ENCODE measurements at places on chromosomes 1 and 21.
A peak's percentile ranks its signal among the peaks of the same experiment; 100 is the strongest.

GRCh38 chr21:42626171-42626570, 27.2 kb upstream of the PDE9A start:
- DNase-seq = no peak

- no peak for DNase-seq
These were observed 528.5 kb downstream of the ADGRL2 start for GRCh38 chr1:82329226-82329625.

DNA sequence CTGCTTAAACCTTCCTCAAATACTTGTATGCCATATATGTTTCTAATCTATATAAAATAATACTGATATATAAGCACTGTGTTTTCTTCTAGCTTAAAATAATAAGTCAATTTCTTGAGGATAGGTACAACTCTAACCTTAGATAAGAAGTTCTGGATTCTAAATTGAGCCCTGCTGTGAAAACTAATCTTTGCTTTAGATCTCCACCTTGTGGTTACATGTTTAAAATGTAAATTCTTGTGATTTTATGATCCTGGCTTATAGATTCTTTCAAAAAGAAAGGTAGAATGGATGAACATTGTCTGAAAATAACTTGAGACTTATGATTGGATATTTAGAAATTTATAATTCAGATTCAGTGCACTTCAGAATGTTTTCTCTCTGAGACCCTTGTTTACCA, 38.9 kb upstream of the HMCN1 start:
- DNase-seq = peak; percentile 8

DNA sequence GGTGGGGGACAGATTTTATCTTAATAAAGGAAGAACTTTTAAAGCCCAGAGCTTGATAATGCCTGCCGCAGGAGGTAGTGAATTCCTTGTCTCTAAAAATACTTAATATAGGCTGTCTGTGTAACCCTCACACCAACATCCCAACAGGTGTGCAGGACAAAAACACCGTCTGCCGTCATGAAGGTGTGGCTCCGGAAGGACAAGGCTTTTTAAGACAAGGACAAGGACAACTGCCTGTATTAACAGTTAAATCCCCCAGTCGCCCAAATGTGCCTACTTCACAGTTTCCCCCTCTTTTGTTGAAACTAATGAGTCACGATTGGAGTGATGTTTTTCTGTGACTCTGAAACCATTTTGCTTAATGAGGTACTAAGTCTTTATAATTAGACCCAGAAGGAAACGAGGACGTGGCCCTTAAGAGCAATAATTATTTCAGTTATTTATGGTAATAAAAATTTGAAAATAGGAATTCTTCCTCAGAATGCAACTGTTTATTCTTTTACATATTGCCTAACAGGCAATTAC, 27.3 kb upstream of the SPATA6 start:
- DNase-seq = no peak

- no peak for DNase-seq
These were observed 5.6 kb downstream of the CFAP57 start for GRCh38 chr1:43177691-43178090.

DNA sequence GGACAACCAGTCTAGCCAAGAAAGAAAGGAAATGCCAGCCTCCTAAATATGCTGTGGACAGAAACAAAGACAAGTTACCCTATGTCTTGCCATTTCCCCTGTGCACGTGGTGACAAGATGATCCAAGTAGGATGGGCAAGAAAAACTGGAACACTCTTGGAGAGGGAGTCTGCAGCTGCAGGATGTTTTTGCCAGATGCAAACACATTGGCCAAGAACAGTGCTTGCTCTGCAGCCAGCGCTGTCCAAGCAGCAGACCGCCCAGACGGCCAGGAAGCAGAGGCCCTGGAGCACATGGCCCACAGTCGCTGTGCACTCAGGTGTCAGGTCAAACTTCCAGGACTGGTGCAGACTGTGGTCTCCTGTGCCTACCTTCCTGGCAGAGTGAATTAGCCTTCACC, 189.3 kb downstream of the SLC35F3 start:
- DNase-seq = no peak

GRCh38 chr1:66393586-66394287, 140.2 kb upstream of the SGIP1 start:
- no peak for DNase-seq

- DNase-seq = peak; percentile 84
These were observed 8.4 kb upstream of the KCNN3 start for GRCh38 chr1:154878371-154879037.

GRCh38 chr1:15046487-15047165, 106.9 kb upstream of the TMEM51 start:
- peak; percentile 85 for DNase-seq

DNA sequence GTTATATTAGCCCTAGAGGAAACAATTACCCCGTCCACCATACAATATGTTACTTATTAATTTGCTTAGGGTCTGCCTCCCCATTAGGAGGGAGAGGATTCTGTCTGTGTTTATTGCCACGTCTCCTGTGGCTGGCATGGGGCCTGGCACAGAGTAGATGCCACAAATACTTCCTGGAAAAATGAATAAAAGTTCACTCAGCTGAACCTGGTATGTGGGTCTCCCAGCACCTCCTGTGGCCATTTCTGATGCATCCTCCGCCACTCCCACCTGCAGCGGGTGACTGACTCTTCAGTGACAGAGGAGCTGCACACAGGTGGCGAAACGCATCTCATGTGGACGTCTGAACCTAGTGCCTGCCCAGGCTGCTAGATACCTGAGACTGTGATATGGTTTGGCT, 112.7 kb downstream of the CLIC6 start:
- DNase-seq = no peak

DNA sequence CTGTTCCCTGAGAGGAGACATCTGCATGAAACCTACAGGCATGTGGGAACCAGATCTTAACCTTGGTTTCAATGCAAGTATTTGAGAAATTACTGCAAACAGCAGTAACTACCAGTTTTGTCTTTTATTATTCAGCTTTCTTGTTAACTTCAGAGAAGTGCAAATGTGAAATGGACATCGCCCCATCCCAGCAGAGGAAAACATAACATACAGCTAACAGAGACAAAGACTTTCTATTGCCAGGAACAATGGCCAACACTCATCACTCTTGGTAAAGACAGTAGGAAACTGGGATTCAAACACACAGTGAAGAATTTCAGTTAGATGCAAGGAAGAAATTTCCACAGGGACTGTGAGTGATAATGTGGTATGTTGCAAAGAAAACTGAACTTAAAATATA, 115.1 kb downstream of the SLC30A10 start:
- no peak for DNase-seq

- peak; percentile 53 for DNase-seq
These were observed 18.0 kb downstream of the CSF1 start for GRCh38 chr1:109928591-109929111.

GRCh38 chr21:23083242-23083641, 2085.0 kb downstream of the NCAM2 start:
- no peak for DNase-seq

GRCh38 chr1:24969596-24970398, 39.7 kb upstream of the RUNX3 start:
- DNase-seq = no peak

DNA sequence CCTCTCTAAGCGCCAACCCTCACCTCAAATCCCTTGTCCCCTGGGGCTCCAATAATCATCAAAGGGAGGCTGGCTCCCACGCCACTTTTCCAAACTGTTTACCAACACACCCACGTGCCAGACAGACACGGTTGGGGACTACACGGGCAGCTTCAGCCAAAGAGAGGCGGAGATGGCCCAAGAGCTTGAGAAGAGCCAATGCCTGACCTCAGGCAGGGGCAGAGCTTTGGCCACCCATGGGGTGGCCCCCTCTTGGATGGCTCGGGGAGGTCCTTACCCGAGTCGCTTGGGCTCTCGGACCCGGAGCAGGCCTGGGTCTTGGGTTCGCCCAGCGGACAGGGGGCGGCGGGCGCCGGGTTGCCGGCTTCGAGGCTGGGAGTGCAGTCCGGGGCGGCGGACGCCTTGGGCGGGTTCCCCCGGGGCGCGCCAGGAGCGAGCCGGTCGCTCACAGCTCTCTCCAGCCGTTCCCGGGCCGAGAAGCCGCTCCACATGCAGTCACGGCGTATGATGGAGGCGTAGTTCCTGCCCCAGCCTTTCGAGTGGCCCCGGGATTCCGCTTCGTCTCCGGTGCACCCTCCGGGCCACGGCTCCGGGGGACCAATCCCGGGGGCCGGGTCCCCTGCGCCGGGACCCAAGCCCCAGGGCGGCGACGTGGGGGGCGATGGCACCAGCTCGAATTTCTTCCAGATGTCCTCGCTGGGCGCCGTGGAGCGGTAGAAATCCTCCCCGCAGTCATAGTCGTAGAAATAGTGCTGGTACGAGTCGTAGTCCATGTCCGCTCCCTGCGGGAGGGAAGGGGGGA, 854 bp downstream of the MYCL start:
- DNase-seq = peak; percentile 65

DNA sequence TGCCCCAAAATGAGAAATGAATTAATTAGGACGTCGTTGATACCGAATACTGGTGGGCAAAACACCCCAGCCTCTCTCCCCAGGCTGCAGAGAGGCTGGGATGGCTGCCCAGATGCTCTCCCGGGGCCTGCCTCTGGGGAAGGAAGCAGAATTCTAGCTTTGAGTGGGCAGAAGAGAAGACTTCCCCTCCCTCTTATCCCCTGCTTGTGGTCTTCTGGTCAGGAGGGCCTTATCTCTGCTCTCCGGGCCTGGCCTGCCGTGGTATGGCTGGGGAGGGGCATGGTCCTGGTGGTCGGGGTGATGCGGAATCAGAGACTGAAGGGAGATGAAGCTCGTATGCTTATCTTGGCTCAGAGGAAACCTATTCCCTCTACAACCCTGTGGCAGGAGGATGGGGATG, 9.8 kb upstream of the CSF3R start:
- DNase-seq = no peak

DNA sequence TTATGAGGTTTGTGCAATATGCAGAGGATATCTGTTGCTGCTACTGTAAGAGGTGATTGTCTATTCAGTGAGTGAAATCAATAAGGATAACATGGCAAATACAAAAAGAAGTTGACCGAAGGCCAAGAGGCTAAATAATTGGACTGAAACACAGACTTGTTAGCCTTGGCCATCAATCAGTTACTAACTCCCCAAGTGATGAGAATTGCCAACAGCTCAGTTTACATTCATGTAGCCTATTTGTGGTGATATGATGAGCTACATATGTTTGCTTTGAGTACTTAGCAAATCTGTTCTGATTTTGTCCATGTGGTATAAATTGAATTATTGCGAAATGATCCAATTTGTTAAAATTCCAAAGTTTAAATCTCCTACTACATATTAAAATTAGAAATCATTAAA, 68.6 kb upstream of the VAV3 start:
- DNase-seq = no peak

- no peak for DNase-seq
These were observed 177.5 kb downstream of the ZZZ3 start for GRCh38 chr1:77504986-77505385.

DNA sequence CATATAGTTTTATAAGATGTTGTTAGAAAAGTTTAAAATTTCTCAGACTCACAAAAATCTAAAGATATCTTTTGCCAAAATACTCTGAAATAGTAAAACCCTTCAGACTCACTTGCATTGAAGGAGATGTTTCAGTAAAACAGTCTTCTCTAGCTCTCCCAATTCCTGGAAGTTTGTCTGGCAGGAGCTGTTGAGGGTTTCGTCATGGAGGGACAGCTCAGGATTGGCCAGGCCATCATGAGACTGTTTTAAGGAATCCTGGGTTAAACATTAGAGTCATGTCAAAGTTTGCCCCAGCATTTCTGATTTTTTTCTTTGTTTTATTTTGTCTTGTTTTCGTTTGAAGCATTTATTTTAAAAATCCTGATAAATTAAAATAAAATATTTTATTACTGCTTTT, 293.8 kb upstream of the PBX1 start:
- DNase-seq = no peak

DNA sequence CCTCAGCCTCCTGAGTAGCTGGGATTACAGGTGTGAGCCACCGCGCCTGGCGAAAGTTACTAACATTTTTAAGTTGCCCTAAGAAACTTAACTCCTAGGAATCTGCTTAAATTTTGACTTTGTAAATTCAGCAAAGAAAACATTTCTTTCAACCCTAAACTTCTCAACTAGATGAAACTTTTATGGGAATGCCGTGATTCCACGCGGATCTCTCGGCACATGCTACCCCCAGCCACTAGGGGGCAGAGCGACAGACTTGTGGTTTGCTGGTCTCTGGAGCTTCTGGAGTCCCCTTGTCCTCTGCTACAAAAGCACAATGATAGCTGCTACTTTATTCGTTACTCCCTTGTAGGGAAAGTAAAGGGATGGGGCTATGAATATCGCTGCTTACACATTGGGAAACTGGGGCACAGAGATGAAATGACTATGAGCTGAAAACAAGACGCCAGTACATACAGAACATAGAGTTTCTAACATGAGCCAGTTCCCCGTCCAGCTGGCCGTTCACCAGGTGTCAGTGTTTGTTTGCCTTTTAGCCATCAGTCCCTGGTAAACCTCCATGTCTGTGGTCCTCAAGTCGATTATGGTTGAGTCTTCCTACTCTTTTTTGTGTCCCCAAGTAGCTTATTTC, 114.7 kb downstream of the PBX1 start:
- peak; percentile 21 for DNase-seq

GRCh38 chr1:247332215-247332622, 552 bp upstream of the ZNF496 start:
- peak; percentile 74 for DNase-seq

GRCh38 chr1:201395936-201396335, 3.2 kb downstream of the LAD1 start:
- DNase-seq = no peak

GRCh38 chr1:164671966-164672571, 113.1 kb downstream of the PBX1 start:
- DNase-seq = peak; percentile 49

GRCh38 chr1:34650090-34650489, 104.8 kb upstream of the GJB5 start:
- no peak for DNase-seq

DNA sequence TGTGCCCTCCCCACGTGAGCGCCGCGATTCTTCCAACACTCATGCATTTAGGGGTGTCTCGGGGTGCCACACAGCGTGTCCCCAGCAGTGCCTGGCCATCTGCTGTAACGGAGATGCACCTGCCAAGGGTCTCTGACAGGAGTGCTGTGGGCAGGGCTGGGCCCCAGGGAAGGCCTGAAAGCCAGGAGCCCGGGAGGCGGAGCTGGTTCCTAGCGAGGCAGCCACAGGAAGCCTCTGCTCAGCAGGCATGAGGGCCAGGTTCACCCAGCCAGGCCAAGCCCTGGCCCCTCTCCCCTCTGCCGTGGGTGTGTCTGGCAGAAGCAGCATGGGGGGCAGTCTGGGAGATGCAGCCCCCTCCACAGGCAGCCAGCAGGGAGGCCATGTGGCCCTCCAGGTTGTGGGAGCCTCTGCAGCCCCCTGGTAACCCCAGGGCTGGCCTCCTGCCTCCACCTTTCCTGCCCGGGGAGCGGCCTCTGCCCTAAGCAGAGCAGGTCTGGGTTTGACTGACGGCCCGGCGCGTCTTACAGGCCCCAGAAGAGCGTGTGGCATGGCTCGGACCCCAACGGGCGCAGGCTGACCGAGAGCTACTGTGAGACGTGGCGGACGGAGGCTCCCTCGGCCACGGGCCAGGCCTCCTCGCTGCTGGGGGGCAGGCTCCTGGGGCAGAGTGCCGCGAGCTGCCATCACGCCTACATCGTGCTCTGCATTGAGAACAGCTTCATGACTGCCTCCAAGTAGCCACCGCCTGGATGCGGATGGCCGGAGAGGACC, 30.4 kb downstream of the SLC19A1 start:
- DNase-seq = no peak

All from GM23248 (cell line).